IPS DF 19.7 (cell line): ENCODE measurements at places on chromosomes 5 and 9.

GRCh38 chr9:113719919-113720318, 156.2 kb upstream of the ZNF618 start:
- DNase-seq: no peak

DNA sequence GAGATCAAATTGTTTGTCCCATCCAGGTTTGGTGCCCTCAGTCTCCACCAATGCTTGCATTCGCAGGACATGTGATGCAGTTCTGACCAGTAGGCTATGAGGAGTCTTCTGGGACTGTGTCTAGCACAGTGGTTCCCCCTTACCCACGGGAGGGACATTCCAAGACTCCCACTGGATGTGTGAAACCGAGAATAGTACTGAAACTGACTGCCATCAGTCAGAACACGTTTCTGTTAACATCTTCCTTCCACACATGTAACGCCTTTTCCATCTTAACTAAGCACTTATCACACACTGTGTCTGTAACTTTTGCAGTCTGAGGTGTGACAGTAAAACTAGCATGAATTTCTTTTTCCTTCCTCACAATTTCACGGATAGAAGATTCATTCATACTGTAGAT, 74.7 kb downstream of the PTTG1 start:
- no peak for DNase-seq

DNA sequence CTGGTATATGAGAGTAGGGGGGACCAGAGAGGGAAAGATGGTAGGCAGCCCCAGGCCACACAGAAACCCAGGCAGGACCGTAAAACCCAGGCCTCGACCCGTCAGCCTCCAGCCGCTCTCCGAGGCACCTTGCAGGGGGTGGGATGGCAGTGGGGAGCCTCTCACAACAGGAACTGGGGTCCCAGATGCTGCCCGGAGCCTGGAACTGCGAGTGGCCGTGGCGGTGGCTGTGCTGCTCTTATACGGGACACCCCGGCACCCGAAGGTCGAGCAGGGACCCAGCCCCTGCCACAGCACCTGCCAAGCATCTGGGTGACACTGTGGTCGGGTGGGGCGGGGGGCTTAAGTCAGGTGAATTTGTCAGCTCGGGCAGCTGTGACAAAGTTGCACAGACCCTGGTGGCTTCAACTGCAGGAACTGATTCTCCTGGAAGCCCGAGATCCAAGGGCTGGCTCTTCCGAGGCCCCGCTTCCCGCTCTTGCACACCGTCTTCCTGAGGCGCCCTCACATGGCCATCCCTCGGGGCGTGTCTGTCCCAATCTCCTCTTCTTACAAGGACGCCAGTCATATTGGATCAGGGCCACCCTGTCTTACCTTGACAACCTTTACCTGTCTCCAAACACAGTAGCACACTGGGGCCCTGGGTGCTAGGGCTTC, 47.6 kb upstream of the EGFL7 start:
- no peak for DNase-seq

DNA sequence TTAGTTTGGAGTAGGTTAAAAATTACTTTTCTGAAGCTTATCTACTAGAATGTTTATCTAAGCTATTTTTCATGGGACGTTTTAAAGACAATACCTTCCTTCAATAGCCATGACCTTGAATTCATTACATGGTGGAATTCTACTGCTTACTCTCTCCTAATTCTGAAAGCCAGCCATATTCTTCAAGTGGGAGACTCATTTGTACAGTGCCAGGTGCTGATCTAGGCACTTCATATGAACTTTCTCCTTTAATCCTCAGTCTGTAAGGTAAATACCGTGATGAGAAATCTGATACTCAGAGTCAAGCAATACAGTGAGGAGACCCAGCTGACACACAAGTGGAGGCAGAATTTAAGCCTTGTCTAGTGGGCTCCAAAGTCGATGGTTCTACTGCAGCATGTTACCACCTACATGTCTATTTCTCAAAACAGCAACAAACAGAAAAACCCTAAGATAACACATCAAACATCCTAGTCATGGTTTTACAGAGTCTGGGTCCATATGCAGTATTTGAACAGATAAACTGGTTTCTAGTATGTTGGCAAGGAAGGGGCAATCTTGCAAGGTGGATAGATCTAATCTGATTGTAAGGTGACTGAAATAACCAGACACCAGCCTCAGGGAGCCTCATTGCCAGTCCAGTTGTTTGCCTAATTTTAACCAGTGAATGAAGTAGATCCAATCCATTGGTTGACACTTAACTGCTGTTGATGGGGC, 243.7 kb downstream of the PIK3R1 start:
- no peak for DNase-seq

- no peak for DNase-seq
Observed at GRCh38 chr5:142845402-142845921, 75.3 kb downstream of the ARHGAP26 start.

- no peak for DNase-seq
Observed at GRCh38 chr5:178785999-178786398, 55.5 kb upstream of the ZNF354A start.

- DNase-seq: no peak
Observed at GRCh38 chr9:89410641-89411350, 87.1 kb downstream of the SEMA4D start.

DNA sequence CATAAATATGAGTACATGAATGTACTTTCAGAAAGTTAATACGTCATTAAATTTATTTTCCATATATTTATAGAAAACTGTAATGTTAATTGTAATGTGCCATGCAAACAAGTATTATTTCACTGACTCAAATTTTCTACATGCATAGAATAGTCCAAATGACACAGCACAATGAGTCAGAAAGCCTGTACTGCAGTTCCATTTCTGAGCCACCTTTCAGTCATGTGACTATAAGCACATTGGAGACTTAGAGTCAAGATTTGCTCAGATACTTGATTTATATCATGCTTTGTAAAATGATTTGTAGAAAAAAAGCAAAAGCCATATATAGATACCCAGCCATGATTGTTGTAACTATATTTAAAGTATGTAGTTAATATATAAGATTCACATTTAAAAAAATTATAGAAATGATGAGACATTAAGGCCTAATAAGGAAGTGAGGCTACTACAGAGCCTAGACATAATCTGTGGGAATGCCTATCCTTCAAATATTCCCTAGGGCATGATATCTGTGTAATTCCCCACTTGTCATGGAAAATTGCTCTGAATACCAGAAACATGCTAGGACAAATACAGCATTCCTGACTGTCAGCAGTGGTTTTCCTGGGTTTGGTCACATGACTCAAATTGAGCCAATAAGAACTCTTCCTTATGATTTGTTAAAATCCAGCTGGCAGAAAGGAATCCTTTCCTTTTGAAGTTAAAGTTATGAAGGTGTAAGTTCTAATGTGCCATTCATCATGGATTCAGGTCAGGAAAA, 50.0 kb downstream of the PTPRD start:
- no peak for DNase-seq

DNA sequence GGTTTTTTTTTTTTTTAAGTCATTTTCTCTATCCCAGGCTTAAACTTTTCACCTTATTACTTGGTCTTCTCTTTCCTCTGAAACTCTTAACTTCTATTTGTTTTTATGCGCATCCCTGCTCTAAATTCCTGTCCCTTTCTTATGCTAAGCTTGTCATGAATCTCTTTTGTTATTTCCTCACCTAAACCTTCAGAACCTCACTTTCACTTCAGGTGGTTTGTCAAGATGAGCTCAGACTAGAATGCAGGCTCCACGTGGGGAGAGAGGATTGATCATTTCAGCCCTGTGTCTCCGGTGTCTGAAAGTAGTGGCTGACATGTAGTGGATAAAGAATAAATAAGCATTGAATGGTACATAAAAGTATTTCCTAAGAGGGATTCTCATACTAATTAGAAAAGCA, 63.6 kb downstream of the ANXA1 start:
- peak; percentile 94 for DNase-seq

GRCh38 chr5:10320793-10321192, 13.1 kb upstream of the CMBL start:
- no peak for DNase-seq

DNA sequence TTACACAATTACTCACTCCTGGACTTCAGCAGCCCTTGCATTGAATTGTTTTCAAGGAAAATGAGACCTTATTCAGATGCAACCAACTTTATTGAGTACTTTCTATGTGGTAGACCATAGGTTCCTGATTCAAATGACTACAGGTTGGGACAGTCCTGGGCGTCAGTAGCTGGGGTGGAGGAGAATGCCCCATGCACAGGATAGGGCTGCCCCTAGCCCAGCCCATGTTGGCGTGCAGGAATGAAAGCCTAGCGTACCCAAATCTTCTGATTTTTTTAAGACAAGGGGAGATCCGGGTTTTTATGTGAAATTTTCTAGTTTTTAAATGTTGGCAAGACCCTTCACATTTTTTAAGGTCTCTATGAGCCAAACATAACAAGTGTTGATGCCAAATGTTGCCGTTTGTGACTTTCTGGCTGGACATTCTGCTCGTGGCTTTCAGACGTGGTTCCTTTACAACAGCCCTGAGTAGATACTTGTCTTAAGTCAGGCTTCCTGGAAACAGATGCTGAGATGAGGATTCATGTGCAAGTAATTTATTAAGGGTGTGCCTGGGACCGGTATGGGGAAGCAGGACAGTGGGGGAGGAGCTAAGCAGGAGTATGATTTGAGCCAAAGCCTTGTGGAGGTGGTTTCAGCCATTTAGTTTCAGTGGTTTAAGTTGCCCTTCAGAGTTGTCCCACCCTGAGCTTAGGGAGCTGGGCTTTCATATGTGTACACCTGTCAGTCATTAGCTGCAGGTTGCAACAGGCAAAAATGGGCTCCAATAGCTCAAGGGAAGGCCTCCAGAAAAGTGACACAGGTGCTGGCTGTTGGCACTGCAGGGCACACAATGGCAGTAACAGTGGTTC, 154.1 kb downstream of the NTRK2 start:
- DNase-seq: no peak

- no peak for DNase-seq
Observed at GRCh38 chr9:19130436-19130835, 3.1 kb upstream of the PLIN2 start.

- no peak for DNase-seq
Observed at GRCh38 chr9:129458663-129459546, 162.0 kb downstream of the C9orf50 start.

GRCh38 chr5:36138900-36139683, 12.6 kb downstream of the LMBRD2 start:
- no peak for DNase-seq

GRCh38 chr5:172288465-172288864, 4.9 kb upstream of the UBTD2 start:
- no peak for DNase-seq

DNA sequence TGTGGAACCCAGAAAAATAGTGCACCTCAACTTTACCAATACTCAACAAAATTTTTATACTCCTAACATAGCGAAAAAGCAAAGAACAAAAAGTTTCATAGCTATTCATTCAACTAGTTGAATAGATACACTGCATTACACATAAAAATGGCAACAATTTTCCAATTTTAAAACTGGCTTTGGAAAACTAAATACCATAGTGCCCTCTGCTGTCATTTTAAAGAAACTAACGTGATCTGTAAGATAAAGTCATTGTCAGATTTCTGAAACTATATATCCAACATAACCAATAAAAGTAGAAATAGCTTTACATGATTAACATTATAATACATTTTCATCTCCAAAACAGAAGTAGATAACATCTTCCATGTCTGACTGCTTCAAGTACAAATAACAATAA, 31.6 kb downstream of the DTWD2 start:
- DNase-seq: no peak

DNA sequence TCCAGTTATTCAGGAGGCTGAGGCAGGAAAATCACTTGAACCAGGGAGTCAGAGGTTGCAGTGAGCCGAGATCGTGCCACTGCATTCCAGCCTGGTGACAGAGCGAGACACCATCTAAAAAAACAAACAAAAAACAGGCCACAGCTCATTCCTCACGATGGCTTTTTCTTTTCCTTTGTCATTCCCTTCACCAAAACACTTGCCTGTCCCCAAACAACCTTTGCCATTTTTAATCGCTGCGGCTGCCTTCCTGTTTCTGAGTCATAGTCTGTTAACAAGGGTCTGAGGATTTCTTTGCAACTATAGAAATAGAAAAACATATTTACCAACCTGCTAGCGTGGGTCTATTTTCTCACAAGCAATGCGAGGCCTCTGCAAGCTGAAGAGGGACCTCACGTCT, 123.0 kb upstream of the FSTL4 start:
- no peak for DNase-seq

- no peak for DNase-seq
Observed at GRCh38 chr5:14676320-14676719, 11.8 kb downstream of the OTULIN start.

GRCh38 chr5:91850031-91850430, 466.9 kb upstream of the ARRDC3 start:
- no peak for DNase-seq

DNA sequence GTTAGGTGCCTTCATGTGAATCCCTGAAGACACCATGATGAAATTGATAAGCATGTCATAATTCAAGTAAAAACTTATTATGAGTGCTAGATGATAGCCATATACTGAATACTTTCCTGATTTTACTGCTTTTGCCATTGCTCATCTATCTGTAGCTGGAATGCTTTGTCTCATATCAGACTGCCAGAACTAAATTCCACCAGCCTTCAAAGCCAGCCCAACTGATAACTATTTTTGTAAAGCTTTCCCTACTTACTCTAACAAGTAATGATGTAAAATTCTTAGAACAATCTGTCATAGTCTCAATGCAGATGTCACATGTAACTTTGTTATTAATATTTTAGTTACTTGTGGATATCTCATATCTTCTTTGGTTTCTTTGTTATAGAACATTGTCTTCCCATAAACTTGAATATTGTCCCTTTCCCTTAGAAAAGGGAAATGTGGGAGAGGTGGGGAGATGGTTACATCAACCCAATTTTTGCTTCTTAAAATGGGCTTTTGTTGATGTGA, 128.3 kb downstream of the ZCCHC7 start:
- no peak for DNase-seq

GRCh38 chr5:56112526-56113121, 117.9 kb upstream of the IL6ST start:
- no peak for DNase-seq

GRCh38 chr5:39948341-39948740, 523.6 kb upstream of the DAB2 start:
- DNase-seq: no peak

- no peak for DNase-seq
Observed at GRCh38 chr9:85895685-85896084, 45.3 kb upstream of the NAA35 start.

- no peak for DNase-seq
Observed at GRCh38 chr9:105269593-105269992, 25.1 kb downstream of the SLC44A1 start.

- DNase-seq: no peak
Observed at GRCh38 chr5:38403406-38403805, 145.0 kb downstream of the EGFLAM start.

DNA sequence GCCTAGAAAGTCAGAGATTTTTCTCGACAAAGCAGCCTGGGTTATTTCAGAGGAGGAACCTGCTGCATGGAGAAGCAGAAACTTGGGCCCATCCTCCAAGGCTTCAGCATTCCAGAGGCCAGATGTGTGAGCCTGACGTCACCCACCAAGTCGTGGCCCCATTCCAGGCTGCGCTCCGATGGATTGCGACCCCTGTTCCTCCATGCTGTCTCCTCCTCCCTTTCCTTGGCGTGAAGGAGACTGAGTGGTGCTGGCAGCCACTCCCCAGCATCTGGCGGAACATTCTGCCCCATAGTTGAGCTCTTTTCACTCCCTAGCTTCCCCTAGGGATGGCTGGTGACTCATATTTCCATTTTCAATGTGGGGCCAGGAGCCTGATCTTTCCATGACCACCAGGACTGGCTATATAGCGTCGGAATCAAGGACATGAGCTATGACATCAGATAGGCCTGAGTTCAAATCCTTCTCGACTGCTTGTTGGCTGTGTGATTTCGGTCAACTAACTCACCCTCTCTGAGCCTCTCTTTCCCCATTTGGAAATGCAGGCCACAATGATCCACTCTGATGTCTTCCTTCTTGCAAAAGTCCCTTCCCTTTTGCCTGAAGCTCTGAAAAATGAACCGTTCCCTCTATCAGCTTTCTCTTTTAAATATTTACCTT, 24.5 kb upstream of the DUSP1 start:
- no peak for DNase-seq
